Lower leg skin (tissue), 4 donors: ENCODE measurements at places on chromosomes 2 and 18.

DNA sequence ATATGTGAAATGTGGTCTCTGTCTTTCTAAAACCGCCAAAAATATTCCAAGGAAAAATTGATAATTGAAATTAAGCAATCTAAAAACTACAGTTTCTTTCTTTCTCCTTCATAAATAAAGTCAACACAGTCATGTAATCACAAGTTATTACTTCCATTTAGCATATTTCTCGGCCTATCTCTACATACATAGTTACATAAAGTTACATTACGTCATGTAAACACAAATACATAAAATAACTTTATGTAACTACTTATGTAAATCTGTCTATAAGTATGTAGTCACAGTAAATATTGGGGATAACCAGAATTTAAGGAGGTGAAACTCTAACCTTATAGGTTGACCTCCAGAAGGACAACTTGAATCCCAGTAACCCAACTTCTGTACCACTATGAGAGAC, 48.5 kb upstream of the PID1 start:
- no peak for DNase-seq

DNA sequence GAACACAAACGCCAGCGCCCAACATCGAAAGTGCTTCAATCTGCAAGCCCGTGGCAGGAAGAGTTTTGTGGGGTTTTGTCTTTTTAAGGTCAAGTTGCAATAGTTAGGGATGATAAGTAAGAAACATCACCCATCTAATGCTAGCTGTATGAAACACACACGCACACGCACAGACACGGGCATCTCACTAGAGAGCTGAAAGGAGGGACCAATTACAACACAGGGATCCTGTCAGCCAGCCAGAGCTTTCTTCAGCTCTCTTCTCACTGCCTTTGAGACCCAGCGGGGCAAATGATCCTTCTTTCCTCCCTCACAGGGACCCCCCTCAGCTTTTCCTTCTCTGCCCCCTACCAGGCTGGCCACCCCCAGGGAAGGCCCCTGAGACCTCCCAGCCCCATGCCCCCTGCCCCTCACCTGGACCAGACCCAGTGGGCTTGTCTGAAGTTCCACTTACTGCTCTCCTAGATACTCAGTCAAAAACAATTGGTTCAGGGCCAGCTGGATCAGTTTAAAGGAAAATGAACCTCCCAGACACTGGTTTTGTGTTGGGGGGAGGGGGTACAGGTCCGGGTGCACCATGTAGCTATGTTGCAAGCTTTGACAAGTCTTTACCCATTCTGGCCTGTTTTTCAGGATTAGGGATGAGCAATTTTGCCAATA, 17.9 kb downstream of the CYP26B1 start:
- no peak for DNase-seq

GRCh38 chr18:54828281-54828881, at the start of gene RAB27B:
RAB27B (plus strand) TSS chr18:54828477; CDS start chr18:54877586, 49,109 bp downstream.
- DNase-seq = peak; percentile 75

GRCh38 chr18:24333084-24333483, 64.5 kb downstream of the OSBPL1A start:
- DNase-seq = no peak

GRCh38 chr2:222935688-222936298, 75.0 kb downstream of the ACSL3 start:
- no peak for DNase-seq
